Stimulated activated CD8-positive, alpha-beta memory T cell treated with anti-CD3 and anti-CD28 coated beads, Interleukin-15, amount 100 ng/mL, for 4 hours (primary cell): ENCODE measurements at places on chromosomes 1 and 21.

DNA sequence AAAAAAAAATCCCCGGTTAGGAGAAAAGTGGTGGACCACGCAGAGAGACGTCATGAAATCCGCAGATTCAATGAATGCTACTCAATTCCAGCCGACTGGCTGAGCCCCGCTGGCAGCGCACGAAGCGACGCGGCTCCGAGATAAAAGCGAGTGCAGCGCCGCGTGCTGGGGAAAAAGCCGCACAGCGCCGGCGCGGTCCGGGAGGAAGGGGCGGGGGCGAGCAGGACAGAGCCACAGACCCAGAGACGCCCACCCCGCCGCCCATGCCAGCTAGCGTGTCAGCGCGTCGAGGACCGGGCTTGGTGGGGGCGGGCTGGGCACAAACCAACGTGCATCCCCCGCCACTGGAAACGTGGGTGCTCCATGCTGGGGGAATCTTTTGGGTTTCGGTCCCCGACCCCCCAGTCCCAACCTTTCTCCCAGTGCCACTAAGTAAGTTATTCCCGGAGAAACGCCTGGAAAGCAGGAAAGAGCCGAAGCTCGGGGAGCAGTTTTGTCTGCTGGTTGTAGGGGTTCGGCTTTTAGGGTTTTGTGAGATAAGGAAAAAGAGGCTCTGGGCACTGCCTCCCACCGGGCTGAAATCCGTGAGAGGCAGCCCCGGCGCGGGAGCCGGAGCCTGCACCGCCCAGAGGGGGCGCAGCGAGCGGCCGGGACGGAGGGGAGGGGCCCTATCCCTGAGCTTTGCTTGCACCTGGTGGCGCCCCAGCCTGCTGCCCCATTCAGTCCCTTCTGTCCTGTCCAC, at the start of gene KCNJ6:
KCNJ6 (minus strand) TSS at position 148 of the 742 bp plus-strand sequence. CDS start 75,775 bp downstream, outside the sequence.
- no peak for DNase-seq

DNA sequence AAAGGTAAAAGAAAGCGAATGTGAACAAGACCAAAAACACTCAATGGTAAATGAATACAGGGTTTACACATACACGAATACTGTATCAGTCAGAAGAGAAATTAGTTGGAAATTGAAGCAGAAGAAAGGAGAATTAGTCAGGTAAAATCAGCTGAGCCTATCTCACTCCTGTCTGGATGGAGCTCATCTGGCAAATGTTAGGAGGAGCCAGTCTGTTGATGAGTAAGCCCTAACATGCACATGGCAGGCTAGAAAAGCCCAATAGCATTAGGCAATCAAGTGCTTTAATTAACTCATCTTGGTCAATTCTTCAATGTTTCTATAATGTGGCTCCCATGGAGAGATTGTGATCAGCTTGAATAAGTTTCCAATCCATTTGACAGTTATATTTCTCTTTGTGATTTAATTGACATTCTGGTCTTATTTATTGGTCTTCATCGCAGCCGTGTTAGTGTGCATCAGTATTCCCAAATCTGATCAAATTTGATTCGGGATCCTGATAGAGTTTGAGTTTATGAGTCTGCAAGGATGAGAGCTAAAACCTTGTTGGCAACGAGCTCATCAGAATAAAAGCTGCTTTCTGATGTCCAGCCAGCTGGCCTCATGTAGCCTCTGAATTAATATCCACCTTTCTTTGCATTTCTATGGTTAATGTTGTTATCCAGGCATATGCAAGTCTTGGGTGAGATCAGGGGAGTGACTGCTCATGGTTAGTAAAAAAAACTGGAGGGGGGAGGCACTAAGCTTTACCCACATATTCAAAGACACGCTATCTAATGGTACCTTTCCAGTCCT, 22.1 kb upstream of the KCNA10 start:
- DNase-seq, result no peak

DNA sequence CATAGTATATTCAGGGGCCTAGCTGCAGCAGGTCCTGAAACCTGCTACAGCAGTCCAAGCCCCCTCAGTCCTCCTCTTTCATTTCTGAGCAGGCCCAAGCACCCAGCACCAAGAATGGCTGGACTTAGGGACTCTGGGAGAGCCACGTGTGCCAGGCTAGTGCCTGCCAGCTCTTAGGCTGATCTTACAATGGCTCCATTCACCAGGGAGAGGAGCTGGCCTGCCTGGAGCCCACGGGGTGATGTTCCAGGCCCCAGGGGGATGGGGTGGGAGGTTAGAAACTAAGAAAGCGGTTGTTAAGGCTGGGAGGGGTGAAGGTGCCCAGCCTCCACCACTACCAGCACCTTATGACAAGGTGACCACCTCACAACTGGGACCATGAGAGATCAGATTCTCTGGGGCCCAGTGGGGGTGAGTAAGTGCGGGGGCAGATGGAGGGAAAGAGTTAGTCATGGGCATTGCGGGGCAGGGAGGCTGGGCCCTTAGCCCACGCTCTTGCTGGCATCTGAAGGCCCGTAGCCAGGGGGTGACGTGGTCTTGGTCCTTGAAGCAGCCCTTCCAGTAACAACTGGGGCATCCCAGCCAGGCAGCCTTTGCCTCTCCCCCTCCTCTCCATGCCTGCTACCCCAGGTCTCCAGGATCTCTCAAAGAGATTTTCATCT, 30.3 kb upstream of the CLIC4 start:
- DNase-seq, result no peak

- no peak for DNase-seq
Observed at GRCh38 chr1:44536357-44537209, 131.5 kb downstream of the RNF220 start.

DNA sequence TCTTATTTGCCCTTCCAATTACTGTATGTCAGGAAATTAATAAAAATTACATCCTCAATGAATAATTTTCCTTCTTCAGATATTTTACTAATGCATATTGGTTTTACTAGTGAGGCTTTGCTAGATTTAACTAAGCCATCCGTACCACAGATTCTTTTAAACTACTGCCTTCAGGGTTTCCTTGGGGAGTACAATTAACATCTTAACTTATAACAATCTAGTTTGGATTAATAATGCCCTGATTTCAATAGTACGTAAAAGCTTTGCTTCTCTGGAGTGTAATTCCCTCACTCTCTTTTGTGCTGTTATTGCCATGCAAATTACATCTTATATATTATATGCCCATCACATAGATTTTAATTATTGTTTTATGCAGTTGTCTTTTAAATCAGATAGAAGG, 24.3 kb upstream of the F3 start:
- no peak for DNase-seq

DNA sequence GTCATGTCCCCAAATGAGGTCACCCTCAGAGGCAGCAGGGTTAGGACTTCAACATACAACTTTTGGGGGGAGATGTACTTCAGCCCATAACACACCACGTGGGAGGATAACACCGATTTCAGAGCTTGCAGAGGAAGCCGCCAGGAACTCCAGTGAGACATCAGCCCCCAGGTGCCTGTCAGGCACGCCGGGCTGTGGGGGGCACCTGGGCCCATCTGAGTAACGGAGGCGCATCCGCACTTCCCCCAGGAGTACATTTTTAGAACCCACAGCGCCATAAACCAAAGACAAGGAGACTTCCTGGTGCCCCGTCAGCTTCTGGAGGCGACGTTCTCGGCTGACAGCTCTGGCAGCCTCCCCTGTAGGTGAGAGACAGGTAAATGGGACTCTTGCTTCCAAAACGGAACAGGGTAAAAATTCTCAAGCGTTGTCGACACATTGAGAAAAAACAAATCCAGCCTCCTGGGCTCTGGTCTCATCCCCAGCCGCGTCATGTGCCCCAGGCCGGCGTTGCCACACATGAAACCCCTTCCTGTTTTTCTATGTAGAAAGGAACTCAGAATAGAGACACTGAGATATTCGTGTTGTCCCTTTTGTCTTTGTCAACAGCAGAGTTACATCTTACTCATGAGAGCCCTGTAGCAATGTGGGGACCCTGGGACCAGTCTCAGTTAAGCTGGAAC, 93.3 kb downstream of the PDE9A start:
- peak; percentile 26 for DNase-seq

- DNase-seq, result peak; percentile 86
Observed at GRCh38 chr1:203326830-203327683, 21.7 kb downstream of the BTG2 start.

GRCh38 chr1:214476229-214476985, 75.0 kb downstream of the PTPN14 start:
- DNase-seq, result no peak

DNA sequence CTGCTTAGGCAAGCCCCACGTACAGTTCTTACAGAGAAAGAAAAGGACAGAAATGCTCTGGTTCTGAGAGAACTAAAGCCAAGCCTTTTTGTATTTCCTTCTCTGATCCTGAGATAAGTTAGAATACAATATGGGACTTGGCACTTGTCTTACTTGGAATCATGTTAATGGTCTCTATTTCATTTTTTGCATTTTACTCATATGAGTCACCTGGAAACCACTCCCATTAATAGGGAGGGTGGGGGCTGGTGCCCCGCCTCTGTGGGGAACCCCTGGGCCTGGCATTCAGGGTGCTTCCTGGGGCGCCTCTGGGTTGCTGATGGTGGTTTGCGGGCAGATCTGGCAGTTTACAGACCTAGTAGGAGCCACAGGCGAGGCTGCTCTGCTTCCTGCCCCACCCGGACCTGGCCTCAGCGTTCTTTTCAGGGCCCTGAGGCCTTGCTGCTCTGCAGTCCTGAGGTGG, 26.7 kb downstream of the TSPAN2 start:
- peak; percentile 80 for DNase-seq

DNA sequence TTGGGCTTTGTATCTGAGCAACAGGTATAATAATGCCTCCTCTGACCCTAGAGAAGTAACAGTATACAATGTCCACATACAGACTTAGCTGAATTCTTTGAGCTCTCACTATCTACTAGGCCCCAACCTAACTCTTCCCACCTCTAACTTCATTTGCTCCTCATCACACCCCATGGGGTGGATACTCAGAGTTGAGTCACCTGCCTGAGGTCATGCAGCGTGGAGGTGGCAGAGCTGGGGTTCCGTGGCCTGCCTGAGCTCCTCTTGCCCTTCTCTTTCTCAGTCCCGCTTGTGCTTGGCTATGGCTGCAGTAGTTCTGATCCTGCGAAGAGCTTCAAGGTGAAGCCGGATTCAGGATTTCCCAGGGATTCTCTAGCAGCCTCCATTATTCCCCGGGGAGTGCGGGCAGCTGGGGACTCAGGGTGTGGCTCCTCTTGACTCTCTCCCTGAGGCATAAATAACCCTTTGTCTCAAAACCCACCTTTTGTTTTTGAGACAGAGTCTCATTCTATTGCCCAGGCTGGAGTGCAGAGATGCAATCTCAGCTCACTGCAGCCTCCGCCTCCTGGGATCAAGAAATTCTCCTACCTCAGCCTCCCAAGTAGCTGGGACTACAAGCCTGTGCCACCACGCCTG, 29.9 kb upstream of the ACTL8 start:
- no peak for DNase-seq

DNA sequence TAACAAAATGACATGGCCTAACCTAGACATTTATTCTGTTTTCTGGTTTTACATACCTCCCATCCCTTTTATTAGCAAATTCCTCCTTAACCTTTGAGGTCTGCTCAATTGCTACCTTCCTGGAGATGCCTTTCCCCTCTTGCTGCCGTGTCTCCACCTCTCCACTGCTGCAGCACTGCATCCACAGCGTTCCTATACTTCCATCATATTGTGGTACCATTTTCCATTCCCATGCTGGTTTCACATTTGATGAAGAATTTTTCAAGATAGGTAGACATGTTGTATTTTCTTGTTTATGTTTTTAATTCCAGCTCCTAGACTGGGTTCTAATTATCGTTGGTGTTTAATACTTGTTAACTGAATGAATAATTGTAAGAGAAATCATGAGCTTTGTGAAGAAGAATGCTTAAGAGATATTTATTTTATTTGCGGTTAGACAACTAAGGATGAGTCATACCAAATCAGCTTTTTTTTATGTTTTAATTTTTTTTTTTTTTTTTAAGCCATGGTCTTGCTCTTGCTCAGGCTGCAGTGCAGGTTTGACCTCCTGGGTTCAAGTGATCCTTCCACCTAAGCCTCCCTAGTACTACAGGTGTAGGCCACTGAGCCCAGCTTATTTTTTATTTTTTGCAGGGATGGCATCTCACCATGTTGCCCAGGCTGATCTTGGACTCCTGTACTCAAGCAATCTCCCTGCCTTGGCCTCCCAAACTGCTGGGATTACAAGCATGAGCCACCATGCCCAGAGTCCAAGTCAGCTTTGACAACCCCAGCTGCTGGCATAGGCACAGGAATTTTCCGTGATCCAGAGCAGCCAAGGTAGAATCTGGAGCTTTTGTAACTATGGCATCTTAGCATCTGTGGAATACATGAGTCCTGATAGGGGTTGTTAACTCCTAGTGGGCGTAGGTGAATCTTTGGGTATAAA, 44.0 kb downstream of the ATP6V1G3 start:
- no peak for DNase-seq

- no peak for DNase-seq
Observed at GRCh38 chr1:212556822-212557549, 51.6 kb upstream of the ATF3 start.

DNA sequence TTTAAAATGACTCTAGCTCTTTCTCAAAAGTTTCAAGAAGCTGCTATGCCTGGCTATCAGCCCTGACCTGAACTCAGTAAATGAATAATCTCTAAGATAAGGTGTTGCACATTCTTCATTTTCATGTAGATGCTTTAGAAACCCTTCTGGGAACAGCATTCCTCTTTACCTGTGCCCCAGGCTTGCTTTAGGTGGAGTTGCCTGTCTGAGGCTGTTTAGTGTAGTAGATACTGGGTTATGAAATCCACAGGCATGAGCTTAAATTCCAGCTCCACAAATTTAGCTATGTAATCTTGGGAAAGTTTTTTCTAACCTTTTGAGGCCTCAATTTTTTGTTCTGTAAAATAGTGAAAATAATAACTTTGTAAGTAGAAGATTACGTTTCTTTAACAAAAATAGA, 41.6 kb downstream of the ATP6V1G3 start:
- DNase-seq, result no peak

GRCh38 chr1:147627435-147628110, 42.8 kb downstream of the ACP6 start:
- peak; percentile 20 for DNase-seq

GRCh38 chr1:214066936-214067335, 79.2 kb downstream of the PROX1 start:
- DNase-seq, result no peak

DNA sequence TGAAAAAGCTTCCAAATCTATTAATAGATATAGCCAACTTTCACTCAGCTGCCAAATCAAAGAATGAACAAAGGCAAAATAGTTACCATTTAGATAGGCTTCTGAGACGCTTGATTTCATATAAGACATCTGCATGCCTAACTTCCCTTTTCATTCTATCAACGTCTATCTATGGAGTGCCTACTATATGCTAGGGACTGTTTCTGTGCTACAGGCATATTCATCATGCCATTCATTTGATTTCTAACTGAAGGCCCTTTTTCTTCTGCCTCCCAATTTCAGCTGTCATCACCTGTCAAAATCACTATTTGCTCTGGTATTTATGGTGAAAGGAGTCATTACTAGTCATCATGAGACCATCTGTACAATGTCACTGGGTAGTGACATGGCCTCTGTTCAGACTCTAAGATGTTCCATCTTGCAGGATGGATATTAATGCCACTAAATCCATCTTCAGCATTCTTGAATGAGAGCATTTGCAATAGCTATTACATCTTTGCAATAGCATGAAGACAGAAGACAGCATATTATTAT, 4.3 kb upstream of the KRTAP13-1 start:
- no peak for DNase-seq

DNA sequence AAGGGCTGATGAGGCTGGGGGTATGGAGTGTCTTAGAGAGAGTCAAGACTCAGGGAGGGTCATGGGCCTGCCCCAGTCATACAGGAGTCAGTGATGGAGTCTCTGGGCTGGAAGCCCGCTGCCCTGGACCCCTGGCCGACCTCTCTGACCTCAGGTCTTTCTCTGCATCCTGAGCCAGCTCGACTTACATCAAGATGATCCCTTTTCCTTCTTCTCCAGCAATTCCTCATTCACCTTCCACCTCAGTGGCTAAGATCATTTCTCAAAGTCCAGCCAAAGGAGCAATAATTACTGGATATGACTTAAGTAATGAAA, 308.6 kb downstream of the MATN1 start:
- no peak for DNase-seq

GRCh38 chr1:212586206-212587015, 22.1 kb upstream of the ATF3 start:
- DNase-seq, result no peak
